Occipital lobe (tissue), 3 donors: ENCODE measurements at places on chromosomes 2 and 18.

DNA sequence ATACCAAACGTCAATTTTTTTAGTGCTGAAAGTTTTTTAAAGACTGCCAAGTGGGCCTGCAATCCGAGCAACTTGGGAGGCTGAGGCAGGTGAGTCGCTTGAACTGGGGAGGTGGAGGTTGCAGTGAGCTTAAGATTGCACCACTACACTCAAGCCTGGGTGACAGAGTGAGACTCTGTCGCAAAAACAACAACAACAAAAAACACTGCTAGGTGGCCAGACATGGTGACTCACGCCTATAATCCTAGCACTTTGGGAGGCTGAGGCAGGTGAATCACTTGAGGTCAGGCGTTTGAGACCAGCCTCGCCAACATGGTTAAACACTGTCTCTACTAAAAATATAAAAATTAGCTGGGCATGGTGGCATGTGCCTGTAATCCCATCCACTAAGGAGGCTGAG is 202.8 kb upstream of the COPS8 start:
- DNase-seq: no peak

DNA sequence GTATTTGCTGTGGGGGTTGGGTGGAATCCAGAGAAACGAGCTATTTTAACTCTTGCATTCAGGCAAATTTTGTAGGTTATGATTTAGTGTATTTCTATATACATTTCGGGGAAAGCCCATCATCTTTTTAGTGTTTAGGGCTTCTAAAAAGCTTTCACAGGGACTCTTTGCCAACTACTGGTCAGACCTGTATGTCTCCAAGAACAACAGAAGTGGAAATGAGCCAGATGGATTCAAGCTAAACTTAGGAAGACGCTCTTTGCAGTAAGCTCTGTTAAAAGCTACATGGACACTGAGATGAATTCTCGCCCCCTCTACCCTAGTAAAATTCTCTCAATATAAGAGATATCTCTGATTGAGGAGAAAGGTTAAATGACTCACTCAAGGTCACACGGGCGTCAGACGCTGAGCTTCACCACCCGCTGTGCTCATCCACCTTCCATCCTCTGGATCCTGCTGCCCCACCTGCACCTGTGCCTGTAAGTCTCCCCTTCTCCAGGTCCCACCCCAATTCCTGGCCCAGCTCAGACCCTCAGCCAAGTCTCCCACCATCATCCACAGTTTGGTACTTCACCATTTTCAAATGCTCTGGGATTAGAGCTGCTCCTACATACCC is 85.6 kb downstream of the MARCHF4 start:
- no peak for DNase-seq

DNA sequence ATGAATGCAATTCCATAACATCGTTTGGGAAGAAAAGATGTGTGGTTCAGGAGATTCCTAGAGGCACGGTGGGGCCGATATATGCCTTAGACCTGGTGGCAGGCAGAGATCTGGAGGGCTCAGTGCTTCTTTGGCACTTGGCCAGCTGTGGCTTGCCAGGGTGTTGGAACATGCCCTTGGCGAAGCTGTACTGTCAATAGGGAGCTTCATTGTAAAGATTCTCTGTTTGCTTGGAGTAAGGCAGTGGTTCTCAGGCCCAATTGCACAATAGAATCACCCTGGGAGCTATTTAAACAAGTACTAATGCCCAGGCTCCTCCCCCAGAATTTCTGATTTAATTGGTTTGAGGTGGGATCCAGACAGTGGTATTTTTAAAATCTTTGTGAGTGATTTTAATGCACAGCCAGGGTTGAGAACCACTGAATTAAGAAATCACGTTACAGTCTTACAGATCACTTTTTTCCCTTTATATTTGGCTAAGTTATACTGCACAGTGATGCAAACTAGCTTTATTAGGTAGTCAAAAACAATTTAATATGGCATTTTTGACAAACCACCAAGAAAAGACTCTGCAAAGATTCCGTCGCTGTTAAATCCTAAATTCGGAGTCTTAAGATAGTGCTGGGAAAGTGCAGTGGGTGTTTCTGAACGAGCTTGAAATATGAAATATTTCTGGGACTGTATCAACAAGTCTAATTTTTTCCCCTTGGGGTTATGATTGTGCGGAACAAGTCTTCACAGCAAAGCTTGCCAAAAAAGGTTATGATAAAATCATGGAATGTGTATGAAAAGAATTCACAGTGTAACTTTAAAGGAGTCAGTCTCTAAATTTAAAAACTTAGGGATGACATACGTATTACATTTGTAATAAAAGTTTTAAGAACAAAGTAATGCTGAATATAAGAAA is 78.0 kb downstream of the CRIM1 start:
- DNase-seq: no peak

- DNase-seq: no peak
Measured at GRCh38 chr2:23377771-23378170, 7.2 kb upstream of the KLHL29 start.

DNA sequence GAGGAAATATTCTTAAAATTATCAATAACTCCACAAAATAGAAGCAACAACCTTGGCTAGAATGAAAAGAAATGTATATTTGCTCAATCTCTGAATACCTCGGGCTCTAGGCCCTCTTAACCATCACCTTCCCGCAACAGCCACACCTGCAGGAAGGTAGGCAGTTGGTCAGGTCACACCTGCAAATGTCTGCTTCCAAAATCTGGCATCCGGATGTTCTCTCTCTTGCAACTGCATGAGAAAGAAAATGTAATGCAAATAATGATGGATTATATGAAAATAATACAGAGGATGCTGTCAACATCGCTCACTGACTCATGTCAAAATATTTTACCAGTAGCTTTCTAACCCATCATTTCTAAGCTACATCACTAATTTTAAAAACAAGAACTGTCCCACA is 148.3 kb downstream of the SATB2 start:
- no peak for DNase-seq

DNA sequence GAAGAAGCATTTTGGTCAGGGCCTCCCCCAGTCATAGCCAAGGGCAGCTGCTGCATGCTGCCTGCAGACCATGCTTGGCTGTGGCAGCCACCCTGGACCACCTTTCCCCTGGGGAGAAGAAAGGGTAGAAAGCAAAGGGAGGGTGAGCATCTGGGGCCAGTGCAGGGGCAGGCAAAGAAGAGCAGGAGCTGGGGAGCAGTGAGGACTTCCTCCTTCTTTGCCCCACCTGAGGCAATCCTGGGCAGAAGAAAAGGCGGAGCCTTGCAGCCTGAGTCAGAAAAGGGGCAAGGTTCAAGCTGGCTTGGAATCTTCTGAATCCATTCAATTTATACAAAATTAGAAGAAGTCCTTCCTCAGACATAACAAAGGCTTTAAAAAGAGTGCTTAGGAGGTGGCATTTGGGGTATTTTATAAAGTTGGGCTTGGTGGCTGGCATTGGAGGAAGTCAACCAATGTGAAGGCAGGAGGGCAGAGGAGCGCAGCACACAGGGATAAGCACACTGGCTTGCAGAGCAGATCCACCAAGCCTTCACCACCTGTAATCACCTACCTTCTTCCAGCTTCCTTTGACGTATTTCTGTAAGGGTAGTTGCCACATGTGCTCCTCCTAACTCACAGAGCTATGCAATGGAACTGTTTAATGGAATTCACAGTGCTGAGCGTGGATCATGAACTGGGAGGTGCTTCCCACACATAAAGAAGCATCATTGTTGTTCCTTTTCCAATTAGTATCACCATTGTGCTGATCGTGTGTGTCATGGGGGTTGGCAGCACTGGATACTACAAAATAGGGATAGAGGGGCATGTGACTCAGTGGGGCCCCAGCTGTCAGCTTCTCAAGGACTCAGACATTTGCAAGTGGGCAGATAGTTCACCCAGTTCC is 154.4 kb upstream of the EPAS1 start:
- DNase-seq: no peak

DNA sequence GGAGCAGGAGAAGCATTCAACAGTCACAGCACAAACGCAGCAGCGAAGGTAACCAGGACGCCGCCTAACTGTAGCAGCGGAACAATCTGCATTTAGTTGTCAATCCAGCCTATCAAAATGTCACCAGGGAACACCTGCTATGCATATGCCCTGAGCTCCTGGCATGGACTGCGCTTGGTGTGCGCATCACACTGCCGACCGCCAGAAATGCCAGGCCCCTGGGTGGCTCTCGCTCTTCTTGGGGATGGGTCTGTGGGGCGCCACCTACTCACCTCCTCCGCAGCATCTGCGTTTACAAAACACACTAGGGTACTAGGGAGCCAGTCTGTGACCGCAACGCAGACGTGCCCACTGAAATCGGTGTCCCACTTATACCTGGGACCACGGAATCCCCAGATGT is 31.7 kb downstream of the ZNF516 start:
- no peak for DNase-seq

GRCh38 chr2:119531292-119531691 is 7.0 kb upstream of the SCTR start:
- DNase-seq: no peak

DNA sequence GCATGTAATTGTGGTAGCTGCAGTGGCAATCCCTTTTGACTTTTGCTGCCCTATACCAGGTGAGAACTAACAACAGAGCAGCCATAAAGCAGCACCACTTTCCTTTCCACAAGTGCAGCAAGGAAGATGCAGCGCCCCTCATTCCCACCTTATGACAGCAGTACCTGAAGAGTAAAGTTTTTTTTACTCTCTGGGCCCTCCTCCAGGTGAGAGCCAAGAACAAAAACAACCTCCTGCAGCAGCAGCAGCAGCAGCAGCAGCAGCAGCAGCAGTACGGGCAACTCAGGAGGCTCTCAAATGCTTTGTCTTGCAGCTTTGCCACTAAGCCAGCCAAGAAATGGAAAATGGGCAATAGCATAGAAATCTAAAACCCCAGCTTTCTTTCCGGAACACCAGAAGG is 397.5 kb downstream of the FIGN start:
- no peak for DNase-seq

GRCh38 chr2:221997683-221998082 is 301.1 kb downstream of the PAX3 start:
- DNase-seq: no peak
